ENCODE measurements at places on chromosomes 1 and 21. TPM values are rescaled to one million over a fixed set of nuclear protein-coding genes. Genes with fewer than 3 reads are reported as not detected.

Gene NGF
- total RNA-seq: not detected

Gene GUCA2B
- not detected for total RNA-seq

Gene TSEN15
- total RNA-seq: 14.8 TPM

Gene CLCA1
- total RNA-seq: not detected

DNA sequence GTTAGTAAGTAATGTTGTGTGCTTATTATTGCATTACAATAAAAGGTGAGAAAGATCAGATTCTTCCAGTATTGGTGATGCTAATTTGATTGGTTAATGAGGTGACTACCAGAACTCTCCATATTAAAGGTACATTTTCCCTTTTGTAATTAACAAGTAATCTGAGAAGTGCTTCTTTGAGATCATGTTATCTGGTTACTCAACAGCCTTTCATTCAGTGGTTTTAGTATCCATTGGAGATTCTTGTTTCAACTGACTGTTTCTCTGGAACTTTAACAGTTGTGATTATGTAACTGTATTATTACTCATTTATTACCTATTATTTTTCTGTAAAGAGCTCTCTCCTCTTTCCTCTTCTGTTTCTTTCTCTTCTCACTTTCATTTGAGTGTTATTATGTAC lies 86.7 kb downstream of the PEX14 start:
- no peak for DNase-seq

- DNase-seq: no peak
Observed at GRCh38 chr1:228285661-228286504, 78.0 kb downstream of the OBSCN start.

DNA sequence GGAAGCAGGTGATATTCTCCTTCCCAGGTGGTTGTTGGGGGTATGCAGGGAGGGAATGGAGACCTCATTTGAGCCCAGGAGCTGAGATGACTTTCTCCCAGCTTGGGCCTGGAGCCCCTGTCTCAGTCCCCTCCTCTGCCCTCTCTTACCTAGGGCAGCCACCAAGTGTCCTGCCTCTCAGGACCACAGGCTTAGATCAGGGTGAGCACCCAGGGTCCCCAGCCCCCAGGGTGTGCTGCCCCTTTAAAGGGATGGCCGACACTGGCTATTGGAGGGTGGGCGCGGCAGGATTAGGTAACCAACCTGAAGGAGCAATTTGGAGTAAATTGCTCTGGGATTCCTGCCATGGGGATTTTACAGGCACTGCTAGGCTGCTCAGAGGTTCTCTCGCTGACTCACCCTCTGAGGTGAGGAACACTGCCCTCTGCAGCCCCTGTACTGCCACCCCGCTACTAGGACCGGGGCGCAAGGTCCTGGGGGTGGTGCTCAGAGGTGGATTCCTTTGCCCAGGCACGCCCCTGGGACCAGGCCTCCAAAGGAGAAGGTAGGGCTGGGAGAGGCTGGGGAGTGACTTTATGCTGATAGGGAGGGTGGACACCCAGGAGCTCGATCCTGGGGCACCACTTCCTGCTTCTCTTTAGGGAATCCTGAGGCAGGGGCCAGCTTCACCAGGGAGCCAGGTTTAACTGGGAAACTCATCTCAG lies 1.5 kb downstream of the RPS6KA1 start:
- no peak for DNase-seq

DNA sequence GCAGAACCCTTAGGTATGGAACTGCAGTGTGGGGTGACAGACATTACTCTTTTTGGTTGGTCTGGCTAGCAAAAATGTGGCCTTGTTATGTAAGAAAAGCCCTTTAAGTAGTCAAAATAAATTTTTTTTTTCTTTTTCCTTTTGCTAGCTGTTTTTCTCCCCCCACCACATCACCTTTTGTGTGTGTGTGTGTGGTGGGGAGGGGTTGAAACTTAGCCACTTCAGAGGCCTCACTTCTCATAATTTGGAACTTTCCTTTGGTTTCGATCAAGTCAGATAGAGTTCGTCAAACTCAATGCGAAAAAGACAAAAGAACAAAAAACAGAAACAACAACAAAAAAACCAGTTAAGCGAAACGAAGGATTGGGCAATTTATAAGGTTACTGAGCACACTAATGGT lies 1.9 kb upstream of the PRMT2 start:
- no peak for DNase-seq

DNA sequence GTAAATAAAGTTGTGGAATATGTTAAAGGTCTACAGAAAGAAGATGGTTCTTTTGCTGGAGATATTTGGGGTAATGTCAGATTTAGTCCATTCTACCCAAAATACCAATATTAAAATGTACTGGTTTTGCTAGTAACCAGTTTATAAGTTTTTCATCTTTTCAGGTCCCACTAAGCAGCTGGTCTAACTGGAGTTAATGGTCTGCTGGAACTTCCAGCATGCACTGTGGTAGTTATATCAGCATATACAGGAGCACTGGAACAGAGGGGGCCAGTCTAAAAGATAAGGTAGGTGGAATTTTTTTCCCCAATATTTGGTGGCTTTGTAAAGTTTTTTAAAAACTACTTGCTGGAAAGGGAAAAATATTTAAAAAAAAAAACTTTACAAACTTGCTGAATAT lies 3.9 kb downstream of the RABGGTB start:
- DNase-seq: no peak

- DNase-seq: no peak
Observed at GRCh38 chr1:71047635-71048607, at the start of gene PTGER3. Gene PTGER3 (minus strand): TSS chr1:71047816. CDS start chr1:71047577, 239 bp downstream.

DNA sequence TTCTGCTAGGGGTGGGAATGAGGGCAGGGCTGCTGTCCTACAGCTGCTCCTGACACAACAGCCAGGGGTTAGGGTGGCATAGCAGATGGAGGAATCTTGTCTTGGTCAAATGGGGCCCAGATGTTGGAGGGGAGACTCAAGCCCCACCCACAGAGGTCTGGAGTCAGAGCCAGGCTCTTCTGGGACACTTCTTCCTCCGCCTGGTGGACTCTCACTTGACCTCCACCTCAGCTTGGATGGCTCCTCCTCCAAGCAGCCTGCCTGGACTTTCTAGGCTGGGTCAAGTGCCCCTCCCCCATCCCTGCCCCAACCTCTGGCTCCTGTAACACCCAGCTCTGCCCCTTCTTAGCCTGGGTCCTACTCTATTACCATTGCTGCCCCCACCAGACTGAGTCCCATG lies 35.5 kb downstream of the EPHA2 start:
- no peak for DNase-seq

DNA sequence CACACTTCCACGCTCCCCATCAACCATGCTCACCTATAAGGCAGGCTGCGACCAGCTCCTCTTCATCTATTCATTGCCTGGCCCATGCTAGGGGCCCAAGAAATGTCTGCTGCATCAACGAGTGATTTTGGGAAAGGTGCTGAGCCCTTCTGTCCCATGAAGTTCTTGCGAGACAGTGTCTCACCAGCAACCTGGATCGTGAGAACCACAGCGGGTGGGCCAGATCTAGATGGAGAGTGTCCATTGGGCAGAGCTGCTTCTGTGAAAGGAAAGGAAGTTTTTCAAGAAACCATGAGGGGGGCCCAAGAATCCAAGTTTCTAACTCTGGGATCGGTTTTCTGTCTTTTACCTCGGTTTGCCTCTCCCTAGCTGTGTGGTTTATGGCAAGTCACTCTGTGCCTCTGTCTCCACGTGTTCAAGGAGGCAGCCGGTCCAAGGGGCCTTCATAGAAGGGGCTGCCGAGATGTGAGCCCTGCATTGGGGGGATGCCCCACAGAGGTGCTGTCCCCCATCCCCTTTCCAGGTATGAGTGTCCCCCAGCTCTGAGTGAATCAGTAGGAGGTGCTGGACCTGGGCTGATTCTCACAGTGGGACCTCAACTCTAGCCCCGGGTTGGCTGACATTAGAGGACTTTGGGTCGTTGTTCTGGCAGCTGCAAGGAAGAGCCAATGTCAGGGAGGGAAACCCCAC lies 8.3 kb upstream of the PADI1 start:
- DNase-seq: no peak

- no peak for DNase-seq
Observed at GRCh38 chr1:161803181-161803580, 37.1 kb downstream of the ATF6 start.

GRCh38 chr21:42039470-42039901 lies 29.3 kb upstream of the ZBTB21 start:
- no peak for DNase-seq

GRCh38 chr1:118979754-118980575 lies 8.2 kb downstream of the TBX15 start:
- DNase-seq: no peak

DNA sequence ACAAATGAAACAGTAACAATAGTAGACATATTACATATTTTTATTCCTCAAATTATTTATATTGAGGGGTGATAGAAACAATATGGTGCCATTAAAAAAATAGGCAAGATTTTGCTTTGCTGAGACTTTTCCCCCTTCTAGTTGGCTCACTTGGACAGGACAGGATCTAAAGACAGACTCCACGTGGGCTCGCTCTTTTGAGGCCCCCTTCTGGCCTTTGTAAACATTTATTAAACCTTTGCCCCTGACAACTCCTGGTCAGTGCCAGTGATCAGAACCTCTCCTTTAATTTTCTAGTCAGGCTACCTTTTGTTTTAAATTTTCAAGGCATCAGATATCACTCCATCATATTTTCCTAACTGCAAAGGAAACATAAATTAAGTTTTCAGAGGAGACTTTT lies 49.7 kb upstream of the IFI44L start:
- DNase-seq: no peak

DNA sequence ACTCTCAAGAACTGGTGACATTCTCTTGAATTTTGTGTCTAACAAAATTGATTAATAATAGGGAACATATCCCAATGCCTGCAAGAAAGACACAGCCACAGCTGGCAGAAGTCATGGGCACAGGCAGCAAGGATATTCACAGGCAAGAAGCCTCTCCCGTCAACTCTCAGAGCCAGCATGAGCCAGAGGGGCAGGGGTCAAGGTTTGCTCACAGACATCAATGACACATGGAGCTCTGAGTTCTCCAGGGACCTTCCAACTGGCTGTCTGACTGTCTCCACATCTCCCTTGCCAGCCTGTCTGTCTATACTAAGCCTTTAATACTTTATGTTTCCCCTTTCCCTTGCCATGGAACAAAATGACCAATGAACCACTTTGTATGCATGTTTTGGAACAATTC lies 101.5 kb upstream of the RAB4A start:
- DNase-seq: no peak

- no peak for DNase-seq
Observed at GRCh38 chr1:220997791-220998190, 118.5 kb downstream of the HLX start.

Measured in CD8-positive, alpha-beta T cell (primary cell).